ENCODE measurements at places on chromosomes 4 and X.

DNA sequence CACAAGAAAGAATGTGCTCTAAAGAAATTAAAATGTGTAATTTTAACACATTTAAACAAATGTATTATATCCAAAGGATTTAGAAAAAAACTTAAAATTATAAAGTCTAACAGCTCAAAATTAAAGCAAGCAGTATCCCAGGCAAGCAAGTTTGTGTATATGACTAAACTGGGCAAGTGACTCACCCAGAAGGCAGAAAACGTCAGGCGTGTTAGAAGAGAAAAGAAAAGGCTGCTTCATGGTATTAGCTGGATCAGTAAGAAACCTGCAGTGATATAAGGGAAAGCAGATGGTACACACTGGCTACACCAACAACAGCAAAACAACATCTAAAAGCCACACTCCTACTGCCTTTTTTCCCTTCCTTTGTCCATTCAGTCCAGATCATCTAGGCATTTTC, 250.6 kb upstream of the NDST3 start:
- DNase-seq: no peak

DNA sequence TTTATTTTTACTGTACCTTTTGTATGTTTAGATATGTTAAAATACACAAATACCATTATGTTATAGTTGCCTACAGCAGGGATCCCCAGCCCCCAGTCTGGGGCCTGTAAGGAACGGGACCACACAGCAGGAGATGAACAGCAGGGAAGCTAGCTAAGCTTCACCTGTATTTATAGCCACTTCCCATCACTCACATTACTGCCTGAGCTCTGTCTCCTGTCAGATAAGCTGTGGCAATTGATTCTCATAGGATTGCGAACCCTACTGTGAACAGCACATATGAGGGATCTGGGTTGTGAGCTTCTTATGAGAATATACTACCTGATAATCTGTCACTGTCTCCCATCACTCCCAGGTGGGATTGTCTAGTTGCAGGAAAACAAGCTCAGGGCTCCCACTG, 73.9 kb downstream of the BMPR1B start:
- DNase-seq: no peak

DNA sequence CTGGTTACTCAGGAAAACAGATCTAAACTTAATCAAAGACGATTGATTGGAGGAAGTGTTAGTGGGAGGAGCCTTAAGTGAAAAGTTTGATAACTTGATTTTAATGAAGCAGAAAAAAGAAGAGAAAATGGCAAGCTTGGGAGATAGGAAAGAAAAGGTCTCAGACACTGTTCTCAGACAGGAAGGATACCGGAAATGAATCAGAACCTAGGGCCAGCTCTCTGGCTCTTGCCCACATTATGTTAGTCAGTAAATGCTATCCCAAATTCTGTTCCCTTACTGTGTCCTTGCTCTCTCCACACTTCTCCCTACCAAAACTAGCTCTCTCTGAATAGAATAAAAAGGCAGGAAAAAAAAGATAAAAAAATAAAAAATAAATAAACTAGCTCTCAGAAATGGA, 48.6 kb upstream of the TMEM164 start:
- no peak for DNase-seq

- no peak for DNase-seq
Measured at GRCh38 chrX:77431227-77431626, 16.0 kb upstream of the FGF16 start.

DNA sequence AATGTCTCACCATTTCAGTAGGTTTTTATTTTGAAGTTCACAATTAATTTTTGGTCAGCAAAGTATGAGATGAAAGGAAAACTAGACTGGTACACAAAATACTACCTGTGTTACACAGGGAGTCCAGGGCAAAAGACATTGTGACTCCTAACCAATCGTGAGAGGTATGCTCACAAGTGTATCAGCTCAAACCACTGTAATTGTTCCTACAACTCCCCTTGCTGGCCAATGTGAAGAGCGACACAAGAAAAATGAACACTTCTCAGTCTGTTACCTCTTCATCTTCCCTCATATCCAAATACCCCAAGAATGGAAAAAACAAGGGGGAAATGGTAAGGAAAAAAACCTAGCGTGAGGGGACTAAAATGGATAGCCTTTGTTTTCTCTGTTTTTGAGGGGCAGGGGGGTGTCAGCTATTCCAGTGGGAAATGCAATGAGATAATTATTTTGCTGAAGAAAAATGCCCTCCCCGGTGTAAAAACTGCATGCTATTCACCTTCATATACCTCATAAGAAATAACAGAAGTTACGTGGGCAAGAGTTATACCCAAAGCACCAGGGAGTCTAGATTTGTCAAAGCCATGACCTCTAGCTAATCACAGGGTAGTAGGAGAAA, 30.6 kb upstream of the NSUN7 start:
- DNase-seq: no peak

DNA sequence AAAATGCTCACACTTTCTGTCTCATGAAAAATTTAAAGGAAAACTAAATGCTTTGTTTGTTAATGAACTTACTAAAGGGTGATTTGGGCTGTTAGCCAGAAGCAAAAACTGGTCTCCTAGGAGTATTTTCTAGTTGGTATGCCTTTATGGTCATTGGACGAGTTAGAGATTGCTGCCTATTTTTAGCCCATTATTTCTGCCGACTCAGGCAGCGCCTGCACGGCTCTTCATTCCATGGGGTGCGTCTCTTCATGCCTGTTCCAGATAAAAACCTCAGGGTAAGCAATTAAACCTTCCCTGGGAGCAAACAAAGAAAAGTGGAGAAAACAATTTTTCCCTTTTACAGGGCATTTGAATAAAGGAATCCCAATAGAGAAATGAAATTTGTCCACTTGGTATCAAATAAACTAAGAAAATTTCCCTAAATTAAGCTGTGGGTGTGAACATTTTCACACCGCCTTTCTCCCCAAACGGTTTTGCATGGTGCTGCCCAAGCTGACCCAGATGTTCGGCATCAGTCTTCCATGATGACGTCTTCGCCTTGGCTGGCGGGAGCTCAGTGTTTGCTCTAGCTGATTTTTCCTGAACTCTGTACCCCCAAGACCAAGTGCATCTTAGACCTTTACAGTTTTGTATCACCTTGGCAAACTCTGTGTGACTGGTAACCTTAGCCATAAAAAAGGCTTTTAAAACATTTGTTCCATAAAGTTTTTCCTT, 61.7 kb upstream of the ADGRG2 start:
- no peak for DNase-seq

DNA sequence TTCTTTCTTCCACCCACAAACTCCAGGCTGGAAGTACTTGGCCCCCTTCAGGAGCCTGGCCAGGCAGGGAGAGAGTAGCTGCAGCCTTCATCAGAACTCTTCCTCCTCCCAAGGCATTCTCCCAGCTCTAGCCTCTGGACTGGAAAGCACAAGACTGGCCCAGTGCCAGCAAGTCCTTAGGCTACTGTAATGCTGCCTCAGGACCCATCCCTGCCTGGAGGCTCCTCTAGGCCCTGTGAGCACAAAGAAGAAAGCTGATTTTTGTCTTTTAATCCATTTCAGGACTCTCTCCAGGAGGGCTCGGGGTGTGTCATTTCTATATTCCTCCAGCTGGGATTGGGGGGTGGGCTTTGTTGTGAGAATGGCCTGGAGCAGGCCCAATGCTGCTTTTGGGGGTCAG, 10.8 kb downstream of the AWAT2 start:
- no peak for DNase-seq

DNA sequence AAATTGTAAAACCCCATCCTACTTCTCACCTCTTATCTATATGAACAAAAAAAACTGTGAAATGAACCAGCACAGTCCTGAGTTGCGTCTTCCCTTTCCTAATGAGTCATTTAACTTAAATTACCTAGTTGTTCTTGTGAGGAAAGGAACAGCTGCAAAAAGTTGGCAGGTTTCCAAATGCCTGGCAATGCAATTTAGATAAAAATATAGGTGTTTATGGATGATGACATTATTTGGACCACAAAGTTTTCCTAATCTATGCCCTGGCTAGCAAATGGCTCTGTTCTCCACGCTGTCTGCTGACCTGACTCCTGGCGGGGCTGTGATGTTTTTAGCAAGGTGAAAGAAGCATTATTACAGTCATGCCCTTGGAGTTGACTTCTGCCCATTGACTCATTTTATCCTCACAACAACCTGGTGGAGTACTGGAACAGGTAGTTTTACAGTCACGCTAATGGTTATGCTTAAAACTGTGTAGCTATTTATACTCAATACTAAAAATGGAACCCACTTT, 29.8 kb upstream of the RELL1 start:
- DNase-seq: no peak

DNA sequence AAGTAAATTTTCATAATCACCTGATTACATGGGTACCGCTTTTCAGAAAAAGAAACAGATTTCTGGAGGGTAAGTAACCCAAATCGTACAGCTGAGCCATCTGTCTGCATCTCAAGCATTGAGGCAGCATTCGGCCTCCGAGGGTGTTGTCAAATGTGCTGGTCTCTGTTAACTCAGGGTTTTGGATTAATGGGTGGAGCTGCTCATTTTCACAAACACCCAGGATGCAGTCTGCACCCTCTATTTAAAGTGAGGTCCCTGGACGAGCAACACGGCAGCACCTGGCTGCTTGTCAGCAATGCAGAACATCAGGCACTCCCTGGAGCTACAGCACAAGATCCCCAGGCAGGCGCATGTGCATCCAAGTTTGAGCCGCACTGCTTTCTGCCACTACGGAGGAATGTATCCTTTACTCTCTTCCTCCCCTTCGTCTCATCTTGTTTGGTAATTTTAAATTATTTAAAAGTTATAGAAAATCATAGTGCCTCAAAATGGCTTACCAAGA, 24.7 kb upstream of the NAP1L5 start:
- no peak for DNase-seq

GRCh38 chr4:1283711-1284110, 6.0 kb upstream of the MAEA start:
- DNase-seq: no peak

- no peak for DNase-seq
Measured at GRCh38 chrX:129759576-129760061, 20.1 kb upstream of the SASH3 start.

GRCh38 chrX:148354916-148355315, 145.5 kb upstream of the AFF2 start:
- no peak for DNase-seq
